ENCODE measurements at places on chromosomes 2 and 18. TPM values are rescaled to one million over a fixed set of nuclear protein-coding genes. Genes with fewer than 3 reads are reported as not detected.

DNA sequence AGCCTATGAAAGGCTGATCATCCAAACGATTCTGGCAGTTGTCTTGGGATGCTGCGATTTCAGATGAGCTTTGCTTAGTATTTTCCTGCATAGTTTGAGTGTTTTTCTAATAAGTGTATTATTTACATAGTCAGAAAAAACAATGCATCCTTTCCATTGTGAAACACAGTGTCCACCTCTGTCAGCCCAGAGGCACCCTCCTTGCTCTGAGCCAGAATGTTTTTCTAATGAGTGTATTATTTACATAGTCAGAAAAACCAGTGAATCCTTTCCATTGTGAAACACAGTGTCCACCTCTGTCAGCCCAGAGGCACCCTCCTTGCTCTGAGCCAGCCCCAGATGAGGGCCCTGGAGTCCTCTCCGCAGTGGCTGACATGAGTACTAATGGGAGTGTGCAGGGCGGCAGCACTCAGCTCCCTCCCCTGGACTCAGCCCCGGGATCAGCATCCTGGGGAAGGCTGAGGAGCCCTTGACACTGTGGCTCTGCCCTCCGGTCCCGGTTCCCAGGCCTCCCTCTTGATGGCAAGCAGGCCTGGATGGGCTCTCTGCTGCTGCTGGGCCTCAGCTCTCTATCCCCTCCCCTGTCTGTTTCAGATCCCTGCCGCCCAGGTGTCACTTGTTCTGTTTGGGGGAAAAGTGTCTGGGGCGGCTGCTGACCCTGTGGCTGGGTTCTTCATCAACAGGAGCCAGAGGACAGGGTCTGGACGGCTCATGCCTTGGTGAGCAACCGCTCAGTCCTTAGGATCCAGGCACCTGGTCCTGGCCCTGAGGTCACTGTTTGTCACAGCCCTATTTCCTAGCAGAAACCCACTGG lies 5.9 kb downstream of the MFSD2B start:
- no peak for DNase-seq

GRCh38 chr2:238803996-238804870 lies 43.7 kb upstream of the TWIST2 start:
- no peak for DNase-seq

- DNase-seq: no peak
These were observed 174.6 kb upstream of the PID1 start for GRCh38 chr2:229445501-229446211.

- no peak for DNase-seq
These were observed 136.6 kb upstream of the ACAA2 start for GRCh38 chr18:49949951-49950395.

DNA sequence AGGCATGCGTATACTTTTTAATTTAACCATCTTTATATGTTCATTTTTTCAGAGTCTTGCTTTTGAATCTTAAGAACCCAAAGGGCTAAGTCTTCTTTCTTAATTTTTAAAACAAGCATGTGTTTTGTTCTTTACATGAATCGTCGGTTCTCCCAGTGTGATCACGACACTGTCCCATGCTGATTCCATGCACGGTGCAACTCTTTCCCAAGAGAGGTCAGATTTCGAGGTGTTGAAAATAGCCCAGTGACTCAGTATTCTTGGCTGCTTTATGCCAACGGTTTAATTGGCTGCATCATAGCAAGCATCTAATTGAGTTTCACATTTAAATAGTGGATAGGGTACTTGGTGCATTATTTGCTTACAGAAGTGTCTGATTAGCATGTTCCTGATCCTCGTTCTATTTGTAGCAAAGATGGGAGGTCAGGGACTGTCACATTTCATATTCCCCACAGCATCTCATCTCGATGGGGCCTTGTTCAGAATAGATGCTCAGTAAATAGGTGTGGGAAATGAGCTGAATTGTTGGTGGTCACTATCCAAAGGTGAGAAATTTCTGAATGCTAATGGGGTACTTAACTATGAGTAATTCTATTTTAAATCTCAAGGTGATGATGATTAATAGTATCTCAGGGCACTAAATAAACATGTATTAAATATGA lies 2.8 kb downstream of the NPAS2 start:
- DNase-seq: no peak

DNA sequence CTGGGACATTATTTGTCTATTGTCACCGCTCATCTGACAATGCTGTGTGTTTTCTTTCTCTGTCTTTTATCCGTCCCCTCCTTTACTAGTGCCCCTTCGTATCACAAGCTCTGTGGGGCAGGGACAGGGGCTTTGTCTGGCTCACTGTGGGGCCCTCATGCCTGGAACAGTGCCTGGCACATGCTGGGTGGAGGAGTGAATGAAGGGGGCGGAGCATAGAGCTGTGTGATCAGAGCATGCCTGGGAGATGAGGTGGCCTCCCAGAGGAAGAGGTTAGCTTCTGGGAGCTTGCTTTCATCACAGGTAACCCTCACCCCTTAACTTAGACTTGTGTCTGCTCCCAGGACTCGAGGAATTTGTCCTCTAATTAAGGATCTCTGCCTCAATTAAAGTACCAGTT lies 16.4 kb downstream of the MTCL1 start:
- no peak for DNase-seq

DNA sequence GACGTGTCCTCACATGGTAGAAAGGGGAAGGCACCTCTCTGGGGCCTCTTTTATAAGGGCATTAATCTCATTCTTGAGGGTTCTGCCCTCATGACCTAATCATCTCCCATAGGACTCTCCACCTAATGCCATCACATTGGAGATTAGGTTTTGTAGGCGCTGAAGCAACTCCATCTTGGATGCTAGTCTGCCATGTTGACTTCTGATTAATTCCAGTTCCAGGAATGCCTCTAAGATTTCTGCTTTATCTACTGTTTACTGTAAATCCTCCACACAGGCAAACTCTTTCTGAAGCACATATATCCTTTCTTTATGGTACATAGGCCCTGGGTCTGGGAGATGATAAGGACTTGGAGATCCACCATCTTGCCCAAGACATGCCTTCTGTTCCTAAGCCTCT lies 49.3 kb upstream of the YWHAQ start:
- DNase-seq: no peak

GRCh38 chr2:233824373-233824772 lies 30.0 kb downstream of the HJURP start:
- DNase-seq: peak; percentile 3

Gene GREB1
- total RNA-seq: 2.6 TPM

Data from transverse colon (tissue), 4 donors.